ENCODE measurements at places on chromosomes 11 and 22.

DNA sequence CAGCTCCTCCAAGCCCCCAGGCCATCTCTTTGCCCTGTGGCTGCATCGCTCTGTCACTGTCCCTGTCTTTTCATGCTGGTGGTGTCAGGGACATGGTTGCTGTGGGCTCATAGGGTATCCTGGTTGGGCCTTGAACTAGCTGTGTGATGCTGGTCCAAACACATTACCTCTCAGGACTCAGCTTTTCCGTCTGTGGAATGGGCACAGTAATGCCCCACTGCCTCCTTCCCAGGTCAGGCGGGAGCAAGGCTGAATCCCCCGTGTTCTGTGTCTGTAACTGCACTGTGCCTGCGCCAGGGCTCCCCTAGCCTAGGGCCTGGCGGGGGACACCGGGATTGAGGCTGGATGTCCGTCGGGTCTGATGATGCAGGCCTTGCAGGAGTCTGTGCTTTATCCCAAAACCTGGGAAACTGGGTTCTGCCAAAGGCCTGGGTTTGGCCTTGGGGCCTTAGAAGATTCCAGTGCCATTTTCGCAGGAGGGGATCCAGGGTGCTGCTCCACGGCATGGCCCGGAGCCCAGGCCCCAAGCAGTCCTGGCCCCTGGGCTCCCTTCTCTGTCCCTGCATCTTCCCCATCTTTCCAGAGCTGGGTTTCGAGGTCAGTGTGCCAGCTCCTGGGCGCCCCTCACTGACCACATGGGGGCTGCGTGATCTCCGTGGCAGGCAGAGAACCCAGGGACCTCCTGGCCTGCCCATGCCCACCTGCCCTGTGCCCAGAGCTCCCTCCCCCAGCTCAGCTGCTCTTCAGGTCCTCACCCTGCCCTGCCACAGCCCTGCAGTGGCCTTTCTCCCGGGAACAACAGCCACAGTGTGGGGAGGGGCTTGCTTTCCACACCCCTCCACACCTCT lies 32.7 kb upstream of the CELSR1 start:
- no peak for DNase-seq

DNA sequence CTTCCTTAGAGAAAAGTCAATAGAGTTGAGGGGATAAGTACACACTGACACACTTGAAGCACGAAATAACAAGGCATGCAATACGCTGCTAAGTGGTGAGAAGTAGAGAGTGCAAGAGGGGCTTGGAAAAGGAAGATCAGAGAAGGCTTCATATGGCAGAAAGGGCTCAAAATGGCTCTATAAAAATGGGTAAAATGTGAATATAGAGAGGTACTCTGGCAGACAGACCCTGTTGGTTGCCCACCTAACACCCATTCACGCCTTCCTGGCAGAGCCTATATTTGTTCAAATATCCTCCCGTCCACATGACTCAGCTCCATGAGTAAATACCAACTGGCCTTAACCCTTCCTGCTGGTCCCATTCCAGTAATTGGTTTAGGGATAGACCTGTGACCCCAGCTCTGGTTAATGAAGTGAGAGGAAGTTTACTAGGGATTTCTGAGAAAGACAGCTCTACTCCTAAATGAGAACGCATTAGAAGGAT lies 38.9 kb upstream of the CCDC34 start:
- no peak for DNase-seq

- no peak for DNase-seq
These were observed 244.5 kb upstream of the POU2AF2 start for GRCh38 chr11:111001081-111001430.

DNA sequence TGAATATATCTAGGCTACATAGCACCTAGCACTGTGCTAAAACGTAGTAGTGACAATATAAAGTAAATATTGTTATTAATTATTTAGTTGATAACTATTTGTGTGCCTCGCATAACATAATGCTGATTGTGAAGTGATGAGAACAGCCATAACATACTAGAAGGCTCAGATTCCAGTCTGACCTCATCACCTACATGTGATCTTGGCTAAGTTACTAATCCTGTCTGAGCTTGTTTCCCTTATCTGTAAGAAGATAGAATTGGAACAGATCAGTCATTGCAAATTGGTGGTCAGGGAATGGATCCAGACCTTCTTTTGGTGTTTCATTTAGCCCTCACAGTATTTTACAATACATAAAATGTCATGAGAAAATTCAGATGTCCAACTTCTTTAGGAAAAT lies 103.4 kb upstream of the SEZ6L start:
- DNase-seq = no peak

- DNase-seq = peak; percentile 49
These were observed 398 bp upstream of the FAM89B start for GRCh38 chr11:65571940-65572339.

- no peak for DNase-seq
These were observed 97.2 kb downstream of the MICAL2 start for GRCh38 chr11:12207384-12208150.

DNA sequence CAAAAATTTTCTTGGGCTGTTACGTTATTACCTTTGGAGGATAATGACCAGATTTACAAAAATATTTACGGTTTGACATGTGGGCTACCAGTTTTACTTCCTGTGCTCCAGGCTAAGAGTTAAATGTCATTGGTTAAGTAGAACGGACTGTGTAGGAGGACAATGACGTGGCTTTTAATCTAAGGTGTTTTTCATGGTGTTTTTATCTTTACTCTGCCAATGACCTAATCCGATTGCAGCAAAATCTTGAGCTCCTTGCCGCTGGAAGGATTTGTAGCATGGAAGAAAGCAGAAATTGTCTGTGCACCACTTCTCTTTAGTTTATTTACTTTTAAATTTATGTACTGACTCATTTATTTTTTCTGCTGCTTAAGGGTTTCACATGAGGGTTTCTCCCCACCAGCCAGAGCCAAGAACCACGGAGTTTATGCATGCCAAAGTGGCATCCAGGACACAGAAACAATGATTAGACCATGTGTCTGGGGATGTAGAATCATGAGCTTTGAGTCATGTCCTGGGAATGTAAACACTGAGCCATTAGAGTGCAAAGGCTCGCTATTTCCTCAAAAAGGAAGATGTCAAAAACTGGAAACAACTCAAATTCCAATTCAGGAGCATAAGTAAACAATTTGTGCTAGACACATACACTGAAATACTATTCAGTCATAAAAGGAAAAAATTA lies 1.9 kb upstream of the CARD16 start:
- DNase-seq = peak; percentile 67

GRCh38 chr11:73461335-73461840 lies 85.2 kb downstream of the RELT start:
- DNase-seq = no peak

DNA sequence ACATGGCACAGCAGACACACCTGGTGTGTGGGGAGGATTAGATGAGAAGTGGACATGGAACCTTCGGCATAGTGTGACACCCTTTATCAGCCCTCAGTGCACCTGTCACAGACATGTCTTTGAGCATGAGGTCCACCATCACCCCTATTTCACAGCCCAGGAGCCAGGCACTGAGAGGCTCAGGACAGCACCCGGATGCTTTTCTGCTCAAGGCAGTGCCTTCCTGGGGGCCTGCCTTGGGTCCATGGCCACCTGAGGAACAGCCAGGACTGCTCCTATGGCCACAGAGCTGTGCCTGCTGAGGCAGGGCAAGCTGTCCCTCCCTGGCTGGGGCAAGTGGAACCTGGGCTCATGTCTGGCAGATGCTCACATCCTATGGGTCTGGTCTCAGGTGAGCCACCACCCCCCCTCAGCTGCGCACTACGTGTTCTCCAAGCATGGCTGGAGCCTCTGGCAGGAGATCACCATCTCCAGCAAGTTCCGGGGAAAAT lies 75.8 kb downstream of the MORC2 start:
- no peak for DNase-seq

GRCh38 chr11:121844016-121844415 lies 272.0 kb downstream of the BLID start:
- DNase-seq = peak; percentile 13

GRCh38 chr11:91790346-91791170 lies 434.1 kb upstream of the FAT3 start:
- DNase-seq = no peak

DNA sequence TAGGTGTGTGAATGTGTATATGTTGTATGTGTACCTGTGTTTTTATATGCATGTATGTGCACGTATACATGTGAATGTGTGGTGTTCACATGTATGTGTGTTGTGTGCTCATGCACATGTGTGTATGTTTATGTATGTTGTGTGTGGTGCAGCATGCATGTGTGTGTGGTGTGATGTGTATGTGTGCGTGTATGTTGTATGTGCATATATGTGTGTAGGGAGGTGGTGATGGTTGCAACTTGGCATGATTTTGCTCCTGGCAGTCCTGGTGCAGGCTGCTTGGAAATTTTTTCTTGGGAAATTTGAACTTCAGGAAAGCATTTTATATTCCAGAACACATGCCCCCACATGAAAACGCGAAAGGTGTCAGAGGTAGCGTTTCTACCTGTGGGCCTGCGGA lies 1177.8 kb downstream of the TBC1D22A start:
- DNase-seq = no peak

- DNase-seq = no peak
These were observed 294.6 kb downstream of the MIAT start for GRCh38 chr22:26952004-26952403.

- DNase-seq = no peak
These were observed 50.2 kb upstream of the BID start for GRCh38 chr22:17824457-17824856.

GRCh38 chr11:118621071-118621783 lies 13.8 kb downstream of the PHLDB1 start:
- peak; percentile 83 for DNase-seq

- DNase-seq = no peak
These were observed 64.2 kb downstream of the PTPRJ start for GRCh38 chr11:48044577-48044976.

Measured in SK-MEL-5 (cell line).